Cardiac muscle cell (in vitro differentiated cells and primary cell): ENCODE measurements at places on chromosomes 16 and 17.

DNA sequence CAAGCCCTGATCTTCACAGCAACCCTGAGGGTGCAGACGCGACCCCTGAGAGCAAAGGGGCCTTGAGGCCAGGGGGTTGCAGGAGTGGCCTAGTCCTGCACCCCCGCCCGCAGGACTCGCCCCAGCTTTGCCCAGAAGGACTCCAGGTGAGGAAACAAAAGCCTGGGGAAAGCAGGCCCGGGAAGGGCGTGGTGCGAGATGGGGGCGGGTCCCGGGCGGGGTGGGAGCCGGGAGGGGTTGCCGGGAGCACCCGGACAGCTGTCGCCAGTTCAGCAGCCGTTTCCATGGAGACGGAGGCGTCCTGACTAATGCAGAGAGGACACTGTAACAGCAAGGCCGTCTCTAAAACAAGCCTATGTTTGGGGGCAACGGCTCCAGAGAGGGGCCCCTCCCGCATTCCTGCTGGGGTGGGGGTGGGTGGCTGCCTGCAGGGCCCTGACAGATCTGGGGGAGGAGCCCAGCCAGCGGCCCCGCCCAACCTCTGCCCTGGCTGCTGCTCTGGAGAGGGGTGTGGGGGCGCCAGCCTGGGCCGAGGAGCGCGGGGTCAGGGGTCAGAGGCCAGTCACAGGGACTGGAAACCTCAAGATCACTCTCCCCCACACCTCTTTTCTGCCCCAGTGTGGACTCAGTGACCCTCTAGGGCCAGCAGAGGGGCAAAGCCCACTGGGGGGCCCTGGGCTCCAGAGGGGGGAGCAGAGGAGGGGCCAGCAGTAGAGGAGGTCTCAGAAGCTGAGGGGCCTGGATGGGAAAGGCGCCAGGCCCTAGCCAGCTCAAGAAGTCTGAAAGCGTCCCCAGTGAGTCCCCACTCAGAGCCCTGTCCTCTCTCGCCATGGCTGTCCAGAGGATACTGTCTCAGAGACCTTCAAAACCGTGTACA is 3.1 kb upstream of the TPPP3 start:
- peak; percentile 81 for DNase-seq

GRCh38 chr16:48538746-48539484 is 71.1 kb downstream of the N4BP1 start:
- DNase-seq = peak; percentile 32

DNA sequence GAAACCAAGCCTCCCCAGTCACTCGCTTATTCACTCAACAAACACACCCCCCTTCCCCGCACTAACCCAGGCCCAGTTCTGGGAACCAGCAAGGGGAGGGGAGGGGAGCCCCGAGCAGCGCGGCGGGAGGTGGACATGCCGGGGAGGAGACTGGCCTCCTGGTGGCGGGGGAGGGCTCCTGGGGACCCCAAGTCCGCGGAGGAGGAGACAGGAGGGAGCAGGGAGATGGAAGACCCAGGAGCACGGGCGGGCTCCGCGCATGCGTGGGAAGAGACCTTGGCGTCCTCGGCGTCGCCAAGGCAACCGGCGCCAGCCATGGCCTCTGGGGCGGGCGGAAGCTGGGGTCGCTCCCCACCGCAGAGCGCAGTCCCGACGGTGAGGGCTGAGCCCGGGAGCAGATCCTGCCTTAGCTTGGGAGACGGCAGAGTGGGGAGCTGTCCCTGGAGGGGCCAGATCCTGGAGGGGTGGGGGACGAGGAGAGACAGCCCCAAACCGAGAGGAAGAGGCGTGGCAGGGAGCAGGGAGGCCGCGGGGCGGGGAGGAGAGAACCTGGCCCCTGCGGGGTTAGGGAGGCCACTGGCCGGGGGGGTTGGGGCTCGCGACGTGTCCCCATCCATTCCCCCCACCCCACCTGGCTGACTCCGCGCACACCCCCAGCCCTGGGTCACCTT is at the start of gene PRR29:
TSS of gene PRR29 (plus strand) at position 302 of the 671 bp plus-strand sequence. CDS start at position 316, 14 bp downstream.
- DNase-seq = peak; percentile 91

- peak; percentile 81 for DNase-seq
Observed at GRCh38 chr17:39674702-39675389, 6.6 kb downstream of the PNMT start.

DNA sequence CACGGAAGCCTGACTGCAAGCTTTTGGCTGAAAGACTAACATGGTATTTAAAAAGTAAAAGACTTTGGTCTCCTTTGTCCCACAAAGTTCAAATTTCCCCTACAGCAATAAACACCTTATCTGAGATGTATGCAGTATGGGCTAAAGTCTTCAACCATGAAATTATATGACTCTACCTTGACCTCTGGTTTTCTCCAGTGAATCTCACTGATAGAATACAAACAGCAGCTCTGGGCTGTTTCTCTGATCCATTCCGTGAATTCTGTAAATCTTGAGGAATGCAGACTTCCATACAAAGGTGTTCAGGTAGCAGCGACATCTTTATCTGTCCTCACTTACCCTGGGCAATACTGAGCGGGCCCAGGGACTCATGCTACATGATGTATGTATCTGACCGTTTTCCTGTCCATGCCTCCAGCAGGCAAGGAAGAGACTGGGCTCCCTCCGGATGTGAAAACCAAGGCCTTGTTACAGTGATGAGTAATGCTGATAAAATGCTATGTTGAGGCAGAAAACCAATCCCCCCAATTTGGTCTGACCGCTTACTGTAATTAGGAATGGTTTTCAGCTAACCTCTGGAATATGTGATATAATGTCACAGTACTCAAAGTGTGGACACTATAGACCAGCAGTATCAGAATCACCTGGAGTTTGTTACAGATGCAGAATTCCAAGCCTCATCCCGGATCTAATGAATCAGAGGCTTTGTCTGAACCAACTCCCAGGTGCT is 589.8 kb downstream of the HS3ST4 start:
- DNase-seq = no peak
